Fibroblast of lung (primary cell): ENCODE measurements at places on chromosomes 6 and 20. TPM values are rescaled to one million over a fixed set of nuclear protein-coding genes. Genes with fewer than 3 reads are reported as not detected.

DNA sequence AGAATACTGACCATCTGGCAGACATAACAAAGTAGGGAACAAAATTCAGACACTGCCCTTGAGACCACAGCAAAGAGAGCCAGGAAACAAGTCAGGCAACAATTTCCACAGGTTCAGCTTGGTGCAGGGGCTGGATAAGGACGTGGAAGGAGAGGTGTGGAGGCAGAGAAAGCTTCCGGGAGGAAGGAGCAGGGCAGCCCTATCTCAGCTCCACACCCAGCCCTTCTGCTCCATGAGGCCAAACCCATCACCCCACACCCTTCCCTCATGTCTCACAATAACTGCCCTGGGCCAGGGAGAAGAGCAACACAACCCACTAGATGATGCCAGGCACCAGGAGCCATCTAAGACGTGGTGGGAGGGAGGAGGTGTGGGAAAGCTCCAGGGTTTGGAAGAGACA is 5.8 kb downstream of the SNHG17 start:
- DNase-seq = no peak
- H3K36me3 ChIP-seq = peaks cover 57% of the 10 kb centered on the region
- no peaks in the 10 kb centered on the region for H3K27me3 ChIP-seq
- no peak overlapping the region for H3K4me3 ChIP-seq
- H3K27ac ChIP-seq = no peak overlapping the region
- peaks cover 24% of the 10 kb centered on the region for H3K4me1 ChIP-seq

DNA sequence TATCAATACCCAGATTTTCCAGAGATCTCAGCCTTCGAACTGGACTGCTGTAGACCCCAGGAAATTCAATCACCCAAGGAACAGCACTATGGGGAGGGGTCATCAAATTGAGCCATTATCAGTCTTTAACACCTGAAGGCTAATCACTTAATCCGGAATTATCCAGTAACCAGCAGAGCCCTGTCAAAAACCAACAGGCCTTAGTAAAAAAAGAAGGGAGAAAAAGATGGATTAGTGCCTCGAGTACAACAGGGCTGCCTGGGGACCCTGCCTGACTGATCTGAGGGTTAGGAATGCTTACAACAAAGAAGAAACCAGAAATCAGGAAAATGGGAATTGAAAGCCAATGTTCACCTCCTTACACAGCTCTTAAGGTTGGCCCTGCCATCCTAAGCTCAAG is 7.6 kb downstream of the RRAGD start:
- no peak overlapping the region for H3K4me3 ChIP-seq
- H3K4me1 ChIP-seq = no peaks in the 10 kb centered on the region
- no peak for DNase-seq
- H3K27ac ChIP-seq = no peak overlapping the region

- H3K4me3 ChIP-seq = peak overlapping the region; percentile 20
- H3K27me3 ChIP-seq = no peaks in the 10 kb centered on the region
- H3K4me1 ChIP-seq = peaks cover 8% of the 10 kb centered on the region
- H3K27ac ChIP-seq = no peak overlapping the region
- DNase-seq = peak; percentile 58
These were observed 3.5 kb downstream of the ZFAND3 start for GRCh38 chr6:37822851-37823682.

DNA sequence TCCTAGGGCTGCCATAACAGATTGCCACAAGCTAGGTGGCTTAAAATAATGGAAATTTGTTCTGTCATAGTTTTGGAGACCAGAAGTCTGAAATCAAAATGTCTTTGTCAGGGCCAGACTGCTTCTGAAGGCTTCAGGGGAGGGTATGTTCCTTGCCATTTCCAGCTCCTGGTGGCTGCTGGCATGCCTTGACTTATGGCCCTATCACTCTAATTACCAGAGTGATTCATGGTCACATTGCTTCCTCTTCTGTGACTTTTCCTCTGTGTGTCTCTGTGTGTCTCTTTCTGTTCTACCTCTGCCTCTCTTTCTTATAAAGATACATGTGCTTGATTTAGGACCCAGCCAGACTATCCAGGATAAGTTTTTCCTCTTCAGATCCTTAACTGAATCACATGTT is 635.2 kb upstream of the IMPG1 start:
- H3K36me3 ChIP-seq = no peaks in the 10 kb centered on the region
- DNase-seq = no peak
- H3K4me1 ChIP-seq = no peaks in the 10 kb centered on the region

DNA sequence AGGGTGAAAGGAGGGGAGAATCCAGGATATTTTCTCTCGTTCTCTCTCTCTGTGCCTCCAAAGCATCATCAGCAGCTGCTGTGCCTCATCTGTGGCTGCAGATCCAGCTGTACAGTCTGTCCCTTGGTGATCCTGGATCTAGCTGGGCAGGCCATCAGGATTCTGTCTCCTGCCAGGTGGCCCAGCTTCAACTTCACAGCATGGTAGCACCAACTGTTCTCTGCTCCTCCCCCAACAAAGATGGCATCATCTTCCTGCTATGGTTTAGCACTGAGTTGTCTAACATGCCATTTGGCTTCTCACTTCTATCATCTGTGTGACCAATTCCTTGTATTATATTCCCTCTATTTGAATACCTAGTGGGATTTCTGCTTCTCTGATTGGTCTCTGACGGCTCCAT is 28.6 kb upstream of the ARFGEF2 start:
- H3K27ac ChIP-seq = no peak overlapping the region
- no peaks in the 10 kb centered on the region for H3K36me3 ChIP-seq
- H3K4me3 ChIP-seq = no peak overlapping the region
- H3K27me3 ChIP-seq = peaks cover 13% of the 10 kb centered on the region
- no peak for DNase-seq

DNA sequence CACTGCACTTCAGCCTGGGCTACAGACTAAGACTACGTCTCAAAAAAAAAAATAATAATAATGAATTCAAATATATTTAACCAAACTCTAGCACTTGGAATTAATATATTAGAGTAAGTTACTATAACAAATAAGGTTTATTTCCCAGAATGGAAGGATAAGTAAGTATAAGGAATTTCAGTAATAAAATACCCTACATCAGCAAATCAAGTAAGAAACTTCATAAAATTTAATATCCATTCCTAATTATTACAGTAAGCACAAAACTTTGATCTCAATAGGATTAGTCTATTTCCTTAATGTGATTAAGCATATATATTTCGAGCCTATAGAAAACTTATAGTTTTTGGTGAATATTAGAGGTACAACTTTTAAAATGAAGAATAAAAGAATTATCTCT is 36.7 kb upstream of the SDHAF4 start:
- no peaks in the 10 kb centered on the region for H3K36me3 ChIP-seq
- H3K27ac ChIP-seq = no peak overlapping the region
- no peaks in the 10 kb centered on the region for H3K4me1 ChIP-seq
- H3K4me3 ChIP-seq = no peak overlapping the region
- no peaks in the 10 kb centered on the region for H3K27me3 ChIP-seq
- DNase-seq = no peak

GRCh38 chr6:36874443-36875249 is at the start of gene PPIL1:
Gene PPIL1, minus strand, starts transcription at chr6:36874803. Its CDS starts 31 bp downstream, at chr6:36874772.
- no peaks in the 10 kb centered on the region for H3K27me3 ChIP-seq
- no peaks in the 10 kb centered on the region for H3K36me3 ChIP-seq
- peak within 1 kb of the TSS; percentile 98 for H3K27ac ChIP-seq
- peaks cover 3% of the 10 kb centered on the region for H3K4me1 ChIP-seq

- H3K36me3 ChIP-seq = no peaks in the 10 kb centered on the region
- DNase-seq = peak; percentile 10
- peaks cover 4% of the 10 kb centered on the region for H3K27me3 ChIP-seq
- no peaks in the 10 kb centered on the region for H3K4me1 ChIP-seq
These were observed 1.1 kb upstream of the STX7 start for GRCh38 chr6:132513831-132514545.

DNA sequence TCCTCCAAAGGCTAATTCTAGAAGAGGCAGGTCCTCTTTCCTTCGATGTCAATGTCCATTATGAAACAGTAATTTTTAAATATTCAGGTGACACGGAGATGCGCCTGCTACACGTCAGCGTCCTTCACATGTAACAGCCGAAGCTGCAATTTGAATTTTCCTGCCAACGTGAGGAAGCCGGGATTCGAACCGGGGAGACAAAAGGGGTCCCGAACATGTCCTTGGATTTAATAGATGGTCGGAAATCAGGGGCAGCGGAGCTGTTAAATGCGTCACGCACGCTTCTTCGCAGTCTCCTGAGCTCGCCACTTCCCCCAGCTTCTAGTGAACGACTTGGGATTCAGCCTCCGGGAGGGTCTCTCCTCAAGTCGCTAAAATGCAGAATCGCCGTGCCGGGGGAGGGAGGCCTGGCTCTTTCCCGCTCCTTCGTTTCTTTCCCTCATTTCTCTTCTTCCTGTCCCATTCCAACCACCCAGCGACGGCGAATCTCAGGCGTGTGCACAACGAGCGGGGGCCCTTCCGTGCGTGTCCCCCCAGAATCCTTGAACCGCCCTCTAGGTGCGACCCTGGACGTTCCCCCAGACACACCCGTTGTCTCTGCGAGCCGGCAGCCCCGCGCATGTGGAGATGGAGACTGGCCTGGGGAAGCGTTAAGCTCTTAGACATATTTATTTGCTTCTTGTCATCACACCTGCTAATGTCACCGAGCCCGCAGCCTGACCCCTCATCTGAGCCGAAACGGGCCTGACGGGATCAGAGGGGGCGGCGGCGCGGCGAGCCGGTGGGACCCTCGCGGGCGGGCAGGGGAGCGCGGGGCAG is 1.3 kb upstream of the FOXC1 start:
- H3K36me3 ChIP-seq = no peaks in the 10 kb centered on the region
- peaks cover 57% of the 10 kb centered on the region for H3K27me3 ChIP-seq
- no peak overlapping the region for H3K27ac ChIP-seq

DNA sequence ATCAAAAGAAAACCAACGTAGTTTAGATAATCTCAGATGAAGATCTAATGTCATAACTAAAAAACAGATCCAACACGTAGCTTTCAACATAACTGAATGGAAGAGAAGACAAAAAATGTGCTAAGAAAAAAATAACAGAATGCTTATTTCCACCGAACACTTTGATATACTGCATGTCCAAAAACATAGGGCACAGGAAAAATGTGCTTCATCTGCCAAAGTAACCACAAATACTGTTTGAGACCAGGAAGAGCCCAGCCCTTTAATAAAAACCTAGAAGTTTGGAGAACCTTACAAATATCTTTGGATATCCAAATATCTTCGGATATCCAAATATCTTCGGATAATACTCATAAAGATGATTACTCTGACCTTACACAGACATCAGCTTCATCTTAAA is 19.8 kb downstream of the LAMA4 start:
- H3K4me1 ChIP-seq = peaks cover 42% of the 10 kb centered on the region
- peak; percentile 71 for DNase-seq
- H3K36me3 ChIP-seq = no peaks in the 10 kb centered on the region
- no peaks in the 10 kb centered on the region for H3K27me3 ChIP-seq
- peak overlapping the region; percentile 79 for H3K27ac ChIP-seq

DNA sequence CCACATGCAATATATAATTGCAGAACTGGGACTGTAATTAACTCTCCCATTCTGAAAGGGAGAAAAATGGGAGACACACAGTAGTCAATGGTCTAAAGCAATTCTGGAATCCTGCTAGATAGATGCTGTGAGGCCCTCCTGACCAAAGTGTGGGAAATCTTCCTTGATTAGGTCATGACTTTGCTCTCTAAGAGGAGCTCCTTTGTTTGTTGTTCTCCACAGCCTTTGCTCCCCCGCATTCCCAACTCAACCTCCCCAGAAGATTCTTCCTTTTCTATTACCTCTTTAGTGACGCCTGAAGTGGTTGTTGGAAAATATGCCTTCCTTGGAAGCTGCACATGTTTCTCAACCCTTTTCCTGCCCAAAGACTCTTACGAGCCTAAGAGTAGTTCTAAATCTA is 28.8 kb upstream of the LIN28B start:
- H3K27ac ChIP-seq = no peak overlapping the region
- H3K36me3 ChIP-seq = no peaks in the 10 kb centered on the region
- no peak overlapping the region for H3K4me3 ChIP-seq

GRCh38 chr20:3071610-3072529 is at the start of gene OXT:
Gene OXT, plus strand, starts transcription at chr20:3071620. Its CDS starts 36 bp downstream, at chr20:3071656.
- H3K27me3 ChIP-seq = peaks cover 10% of the 10 kb centered on the region
- no peak within 1 kb of the TSS for H3K27ac ChIP-seq
- no peaks in the 10 kb centered on the region for H3K36me3 ChIP-seq
- no peak for DNase-seq

GRCh38 chr6:132368916-132369481 is 32.3 kb downstream of the MOXD1 start:
- H3K27me3 ChIP-seq = no peaks in the 10 kb centered on the region
- no peaks in the 10 kb centered on the region for H3K36me3 ChIP-seq
- no peak for DNase-seq
- H3K4me1 ChIP-seq = no peaks in the 10 kb centered on the region
- no peak overlapping the region for H3K4me3 ChIP-seq
- H3K27ac ChIP-seq = no peak overlapping the region

GRCh38 chr6:16909658-16910360 is 148.5 kb upstream of the ATXN1 start:
- DNase-seq = peak; percentile 76
- H3K4me3 ChIP-seq = no peak overlapping the region
- H3K27me3 ChIP-seq = no peaks in the 10 kb centered on the region
- H3K36me3 ChIP-seq = no peaks in the 10 kb centered on the region

GRCh38 chr6:63792736-63793464 is 157.3 kb downstream of the PHF3 start:
- no peaks in the 10 kb centered on the region for H3K27me3 ChIP-seq
- no peak for DNase-seq
- no peak overlapping the region for H3K4me3 ChIP-seq
- H3K27ac ChIP-seq = no peak overlapping the region

DNA sequence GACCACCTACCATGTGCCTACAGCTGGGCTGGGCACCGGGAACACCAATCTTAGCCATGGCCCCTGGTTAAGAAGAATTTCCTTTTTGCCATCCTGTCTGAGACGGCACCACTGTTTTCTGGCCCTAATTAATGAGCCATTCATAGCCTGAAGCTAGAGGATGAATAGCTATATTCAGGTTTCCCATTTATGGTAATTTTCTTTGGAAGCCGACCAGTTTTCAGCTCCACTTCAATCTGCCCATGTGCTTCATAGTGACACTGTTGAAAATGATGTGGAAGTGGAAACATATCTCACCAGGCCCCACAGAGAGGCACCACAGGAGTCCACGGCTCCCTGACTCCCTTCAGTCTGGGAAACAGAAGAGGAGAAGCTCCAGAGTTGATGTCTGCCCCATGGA is 22.6 kb upstream of the ULBP3 start:
- no peak overlapping the region for H3K27ac ChIP-seq
- no peaks in the 10 kb centered on the region for H3K4me1 ChIP-seq
- no peak for DNase-seq
- H3K4me3 ChIP-seq = no peak overlapping the region
- H3K36me3 ChIP-seq = no peaks in the 10 kb centered on the region

- H3K4me1 ChIP-seq = no peaks in the 10 kb centered on the region
- no peaks in the 10 kb centered on the region for H3K36me3 ChIP-seq
- DNase-seq = no peak
- no peak overlapping the region for H3K4me3 ChIP-seq
- no peaks in the 10 kb centered on the region for H3K27me3 ChIP-seq
These were observed 192.5 kb downstream of the EPHA7 start for GRCh38 chr6:93226822-93227221.

- H3K36me3 ChIP-seq = no peaks in the 10 kb centered on the region
- peaks cover 16% of the 10 kb centered on the region for H3K4me1 ChIP-seq
- H3K27ac ChIP-seq = peak overlapping the region; percentile 53
- H3K4me3 ChIP-seq = peak overlapping the region; percentile 91
- no peaks in the 10 kb centered on the region for H3K27me3 ChIP-seq
- DNase-seq = no peak
These were observed 647 bp downstream of the AK9 start for GRCh38 chr6:109690373-109690736.

Gene CARMIL1
- 10.2 and 10.5 TPM in 2 replicates for total RNA-seq

Gene SLC22A1
- total RNA-seq = 0.26 and 0.50 TPM in 2 replicates

Gene KIAA0408
- 1.3 and 2.8 TPM in 2 replicates for total RNA-seq

Gene BHLHE23
- not detected in 2 replicates for total RNA-seq

Gene PRSS16
- total RNA-seq = not detected in 2 replicates

Gene LHFPL5
- not detected in 2 replicates for total RNA-seq

Gene MEP1A
- not detected in 2 replicates for total RNA-seq

Gene OTOR
- total RNA-seq = not detected in 2 replicates

Gene PGC
- total RNA-seq = not detected in 2 replicates

Gene KIF25
- total RNA-seq = 0.26 and 0.33 TPM in 2 replicates
